ENCODE measurements at places on chromosomes 7 and 10. TPM values are rescaled to one million over a fixed set of nuclear protein-coding genes. Genes with fewer than 3 reads are reported as not detected.

Gene SPDYE11
- total RNA-seq = 0.14 TPM

Gene PALS2
- total RNA-seq = 44.4 TPM

Gene GSTO2
- total RNA-seq = 5.6 TPM

DNA sequence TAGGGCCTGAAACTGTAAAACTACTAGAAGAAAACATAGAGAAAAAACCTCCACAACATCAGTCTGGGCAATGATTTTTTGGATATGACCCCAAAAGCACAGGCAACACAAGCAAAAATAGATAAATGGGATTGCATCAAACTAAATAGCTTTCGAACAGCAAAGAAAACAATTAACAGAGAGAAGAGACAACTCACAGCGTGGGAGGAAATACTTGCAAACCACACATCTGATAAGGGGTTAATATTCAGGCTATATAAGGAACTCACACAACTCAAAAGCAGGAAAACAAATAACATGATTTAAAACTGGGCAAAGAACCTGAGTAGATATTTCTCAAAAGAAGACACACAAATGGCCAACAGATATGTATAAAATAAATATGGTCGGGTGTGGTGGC lies 7.7 kb upstream of the GSTK1 start:
- no peak for DNase-seq

DNA sequence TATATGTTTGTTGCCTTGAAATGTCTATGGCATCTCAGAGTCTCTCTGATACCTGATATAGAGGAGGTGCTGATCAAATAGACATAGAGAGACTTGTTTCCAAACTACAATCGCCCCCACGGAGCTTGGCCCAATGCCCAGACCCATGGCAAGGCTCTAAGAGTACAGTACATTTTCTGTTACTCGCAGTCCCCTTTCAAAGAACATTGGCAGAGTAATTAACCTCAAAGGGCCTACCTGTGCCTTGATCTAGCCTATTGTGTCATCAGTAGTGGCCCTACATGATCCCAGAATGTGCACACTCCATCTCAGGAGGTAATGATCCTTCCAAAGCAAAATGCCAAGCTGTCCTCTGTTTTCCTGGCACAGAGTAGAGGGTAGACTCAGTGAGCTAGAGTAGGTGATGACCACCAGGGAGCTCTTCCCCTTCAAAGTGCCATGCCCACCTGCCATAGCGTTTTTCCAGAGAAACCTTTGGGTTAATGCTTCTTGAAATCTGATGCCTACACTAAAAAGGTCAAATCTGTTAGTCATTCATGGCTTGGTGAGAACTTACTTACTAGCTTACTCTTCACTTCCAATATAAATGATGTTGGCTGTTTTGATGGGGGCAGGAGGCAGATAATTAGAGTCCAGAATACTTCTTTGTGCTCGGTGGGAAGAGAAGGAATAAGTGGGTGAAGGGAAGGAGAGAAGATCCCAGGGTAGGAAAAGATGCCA lies 41.2 kb upstream of the ACSL5 start:
- DNase-seq = no peak
